Hematopoietic multipotent progenitor cell (in vitro differentiated cells): ENCODE measurements at places on chromosomes 2 and 18.

GRCh38 chr18:10787293-10787901, 261.6 kb downstream of the NAPG start:
- peak; percentile 17 for DNase-seq

DNA sequence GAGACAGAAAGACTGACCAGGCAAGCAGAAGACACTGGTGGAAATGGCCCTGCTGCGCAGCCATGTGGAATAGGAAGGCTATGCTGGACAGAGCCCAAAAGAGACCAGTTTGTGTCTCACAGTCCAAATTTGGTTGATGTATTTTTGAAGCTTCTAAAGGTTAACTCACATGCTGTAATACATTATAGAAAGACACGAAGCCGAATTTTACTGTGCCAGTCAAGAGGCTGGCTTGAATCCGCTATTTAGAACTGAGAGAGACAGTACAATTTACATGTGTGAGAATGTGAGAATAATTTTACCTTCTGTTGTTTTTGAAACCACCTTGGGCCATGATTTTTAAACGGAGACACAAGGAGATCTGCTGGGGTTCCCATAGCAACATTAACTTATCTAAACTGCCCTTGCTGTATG, 113.6 kb downstream of the METTL8 start:
- DNase-seq = no peak

- DNase-seq = no peak
These were observed 92.9 kb upstream of the SLC14A2 start for GRCh38 chr18:45522371-45522770.

DNA sequence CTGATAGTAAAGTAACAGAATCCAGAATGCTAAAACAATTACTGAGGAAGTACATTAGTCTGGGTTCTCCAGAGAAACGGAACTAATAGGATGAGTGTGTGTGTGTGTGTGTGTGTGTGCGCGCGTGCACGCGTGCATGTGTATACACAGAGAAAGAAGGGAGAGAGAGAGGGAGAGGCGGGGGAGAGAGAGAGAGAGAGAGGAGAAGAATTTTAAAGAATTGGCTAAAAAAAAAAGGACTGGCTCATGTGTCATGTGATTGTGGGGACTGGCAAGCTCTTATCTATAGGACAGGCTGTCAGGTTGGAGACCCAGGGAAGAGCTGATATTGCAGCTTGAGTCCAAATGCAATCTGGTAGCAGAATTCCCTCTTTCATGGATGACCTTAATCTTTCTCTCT, 976.2 kb upstream of the CDH2 start:
- peak; percentile 62 for DNase-seq

GRCh38 chr2:121074293-121074932, 210.6 kb downstream of the TFCP2L1 start:
- no peak for DNase-seq

- DNase-seq = no peak
These were observed 48.8 kb downstream of the C2orf42 start for GRCh38 chr2:70141902-70142589.

- no peak for DNase-seq
These were observed 62.3 kb upstream of the NYAP2 start for GRCh38 chr2:225337183-225337582.

DNA sequence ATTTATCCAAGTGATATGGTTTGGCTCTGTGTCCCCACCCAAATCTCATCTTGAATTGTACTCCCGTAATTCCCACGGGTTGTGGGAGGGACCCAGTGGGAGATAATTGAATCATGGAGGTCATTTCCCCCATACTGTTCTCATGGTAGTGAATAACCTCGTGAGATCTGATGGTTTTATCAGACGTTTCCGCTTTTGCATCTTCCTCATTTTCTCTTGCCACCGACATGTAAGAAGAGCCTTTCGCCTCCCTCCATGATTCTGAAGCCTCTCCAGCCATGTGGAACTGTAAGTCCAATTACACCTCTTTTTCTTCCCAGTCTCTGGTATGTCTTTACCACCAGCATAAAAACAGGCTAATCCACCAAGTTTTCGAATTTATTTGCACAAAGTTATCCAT, 20.3 kb upstream of the CHST10 start:
- DNase-seq = no peak

GRCh38 chr2:95393901-95394300, 8.6 kb upstream of the FAHD2A start:
- no peak for DNase-seq

GRCh38 chr2:80303006-80303908, 1.3 kb downstream of the LRRTM1 start:
- peak; percentile 21 for DNase-seq

DNA sequence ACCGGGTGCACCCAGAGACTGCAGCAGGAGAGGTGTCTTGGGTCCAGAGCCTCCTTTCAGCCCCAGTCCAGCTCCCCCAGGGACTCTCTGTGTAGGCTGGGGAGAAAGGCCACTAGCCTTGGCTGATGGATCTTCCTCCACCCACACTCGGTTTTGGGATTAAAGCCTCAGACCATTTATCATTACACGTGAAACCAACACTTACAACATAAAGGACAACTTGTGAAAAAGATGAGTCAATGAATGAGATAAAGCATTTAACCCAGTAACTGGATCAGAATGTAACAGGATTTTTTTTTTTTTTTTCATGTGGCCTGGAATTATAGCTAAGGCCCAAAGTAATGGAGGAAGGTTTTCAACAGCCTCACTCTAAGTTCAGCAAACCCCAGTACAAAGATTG, 32.1 kb downstream of the NAT8 start:
- DNase-seq = no peak

GRCh38 chr2:226794751-226795171, 4.9 kb downstream of the IRS1 start:
- DNase-seq = no peak

DNA sequence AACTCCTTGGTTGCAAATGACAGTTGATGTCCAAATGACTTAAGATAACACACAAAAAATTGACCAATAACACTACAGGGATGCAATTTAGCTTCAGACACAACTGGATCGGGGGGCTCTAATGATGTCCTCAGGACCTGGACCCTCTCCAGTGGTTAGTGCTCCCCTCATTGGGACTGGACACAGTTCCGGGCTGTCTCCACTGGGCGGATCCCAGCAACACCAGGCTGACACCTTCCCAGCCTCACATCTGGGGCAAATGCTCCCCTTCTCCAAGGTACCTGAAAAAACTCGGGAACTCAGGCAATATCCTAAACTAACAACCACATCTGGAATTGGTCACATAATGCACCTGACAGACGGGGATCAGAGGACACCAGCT, 48.7 kb downstream of the PSMG2 start:
- DNase-seq = no peak

- DNase-seq = no peak
These were observed 469.9 kb upstream of the NRP2 start for GRCh38 chr2:205212357-205212756.

DNA sequence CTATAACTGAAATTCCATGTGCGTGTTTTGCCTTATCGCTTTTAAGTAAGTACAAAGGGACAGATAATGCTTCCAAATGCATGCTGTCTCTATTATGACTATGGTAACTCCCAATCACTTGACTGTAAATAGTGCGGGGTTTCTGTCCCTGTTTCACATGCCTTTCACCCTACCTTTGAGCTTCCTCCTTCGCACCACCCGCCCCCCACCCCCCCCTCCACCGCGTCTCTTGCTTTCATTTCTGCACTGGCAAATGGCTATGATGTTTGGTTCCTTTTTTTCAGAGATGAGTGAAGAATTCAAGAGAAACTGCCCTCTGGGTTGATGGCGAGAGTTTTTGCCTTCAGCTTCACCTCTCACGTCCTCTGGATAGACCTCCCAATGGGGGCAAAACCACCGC, 25.0 kb upstream of the SPP2 start:
- DNase-seq = peak; percentile 60

DNA sequence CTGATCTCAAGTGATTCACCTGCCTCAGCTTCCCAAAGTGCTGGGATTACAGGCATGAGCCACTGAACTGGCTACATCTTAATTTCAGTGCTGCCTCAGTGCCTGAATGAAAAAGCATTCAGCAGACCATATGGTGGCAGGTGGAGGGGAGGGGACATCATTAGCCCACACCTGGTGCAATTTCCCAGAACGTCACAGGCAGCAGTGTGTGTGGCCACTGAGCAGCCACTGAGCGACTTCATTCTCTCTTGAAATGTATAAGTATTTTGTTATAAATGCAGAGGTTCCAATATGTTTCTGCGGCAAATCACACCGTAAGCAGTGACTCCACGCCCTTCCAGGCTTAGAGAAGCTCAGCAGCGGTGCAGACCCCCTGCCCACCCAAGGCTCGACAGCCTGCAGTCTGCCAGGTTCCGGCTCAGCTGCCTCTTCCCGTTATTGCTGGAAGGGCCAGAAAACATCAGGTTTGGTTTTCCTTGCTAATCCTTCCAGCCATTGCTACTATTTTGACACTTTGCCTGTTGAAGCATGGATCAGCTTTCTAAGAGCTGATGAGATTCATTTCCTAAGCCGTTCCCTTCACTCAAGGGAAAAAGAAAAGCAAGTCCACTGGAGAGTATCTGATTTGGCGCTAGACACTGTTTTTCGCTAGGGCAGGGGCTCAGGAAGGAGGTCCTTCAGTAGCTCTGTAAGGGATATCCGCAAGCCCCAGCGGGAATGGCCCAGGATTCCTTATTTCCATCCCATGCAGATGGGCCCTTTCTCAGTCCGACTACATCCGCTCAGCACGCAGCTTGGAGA, 250.7 kb downstream of the VAPA start:
- DNase-seq = no peak

- no peak for DNase-seq
These were observed 10.0 kb upstream of the ALPG start for GRCh38 chr2:232396683-232397082.

DNA sequence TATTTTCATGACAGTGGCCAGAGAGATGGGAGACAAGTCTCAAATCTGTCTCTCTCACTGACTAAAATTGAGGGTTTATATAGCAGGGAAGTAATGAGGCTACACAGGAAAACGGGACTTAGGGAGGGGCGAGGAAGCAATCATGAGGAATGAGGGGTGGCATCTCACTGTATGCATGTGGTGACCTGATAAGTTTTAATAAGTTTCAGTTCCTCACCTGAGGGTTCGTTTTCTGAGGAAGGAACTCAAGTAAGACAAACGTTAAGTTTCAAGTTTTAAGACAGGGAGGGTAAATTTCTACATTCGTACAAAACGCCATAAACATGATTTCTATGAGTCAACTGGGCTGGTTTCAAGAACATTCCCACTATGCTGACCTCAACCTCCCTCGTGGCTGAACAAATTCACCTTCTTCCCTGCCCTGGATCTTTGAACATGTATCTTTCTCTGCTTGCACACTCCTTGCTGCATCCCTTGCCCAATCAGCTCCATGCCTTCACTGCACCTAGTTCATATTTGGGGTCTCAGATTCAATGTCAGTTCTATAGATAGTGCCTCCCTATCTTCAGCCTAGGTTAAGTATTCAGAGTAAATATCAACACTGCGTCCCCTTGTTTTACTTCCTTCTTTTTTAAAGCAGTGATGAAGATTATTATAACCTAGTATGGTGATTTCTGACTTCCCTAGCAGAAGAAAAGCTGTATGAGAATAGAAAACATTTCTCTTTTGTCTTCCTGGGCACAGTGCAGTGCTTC, 53.3 kb upstream of the CNTNAP5 start:
- DNase-seq = no peak

- DNase-seq = no peak
These were observed 4.7 kb upstream of the KCNF1 start for GRCh38 chr2:10906926-10907625.

- no peak for DNase-seq
These were observed 29.5 kb upstream of the NFU1 start for GRCh38 chr2:69466728-69467127.

GRCh38 chr2:11187731-11188130, 32.5 kb downstream of the SLC66A3 start:
- peak; percentile 37 for DNase-seq

DNA sequence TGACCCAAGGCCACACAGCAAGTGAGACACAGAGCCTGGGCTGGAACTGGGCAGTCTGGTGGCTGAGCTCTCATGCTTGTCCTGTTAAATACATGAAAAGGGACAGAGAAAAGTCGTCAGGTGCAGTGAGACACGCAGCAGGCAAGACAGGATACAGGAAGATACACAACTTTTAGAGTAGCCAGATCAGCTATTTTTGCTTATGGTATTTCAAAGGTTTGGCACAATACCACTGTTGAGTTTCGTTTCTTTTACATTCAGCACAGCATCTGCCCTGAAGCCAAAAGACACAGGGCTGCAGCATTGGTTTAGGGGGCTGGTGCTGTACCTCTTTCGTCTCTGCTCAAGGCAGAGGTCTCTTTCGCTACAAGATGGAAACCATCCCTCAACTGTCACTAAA, 14.0 kb downstream of the FHL2 start:
- DNase-seq = no peak

DNA sequence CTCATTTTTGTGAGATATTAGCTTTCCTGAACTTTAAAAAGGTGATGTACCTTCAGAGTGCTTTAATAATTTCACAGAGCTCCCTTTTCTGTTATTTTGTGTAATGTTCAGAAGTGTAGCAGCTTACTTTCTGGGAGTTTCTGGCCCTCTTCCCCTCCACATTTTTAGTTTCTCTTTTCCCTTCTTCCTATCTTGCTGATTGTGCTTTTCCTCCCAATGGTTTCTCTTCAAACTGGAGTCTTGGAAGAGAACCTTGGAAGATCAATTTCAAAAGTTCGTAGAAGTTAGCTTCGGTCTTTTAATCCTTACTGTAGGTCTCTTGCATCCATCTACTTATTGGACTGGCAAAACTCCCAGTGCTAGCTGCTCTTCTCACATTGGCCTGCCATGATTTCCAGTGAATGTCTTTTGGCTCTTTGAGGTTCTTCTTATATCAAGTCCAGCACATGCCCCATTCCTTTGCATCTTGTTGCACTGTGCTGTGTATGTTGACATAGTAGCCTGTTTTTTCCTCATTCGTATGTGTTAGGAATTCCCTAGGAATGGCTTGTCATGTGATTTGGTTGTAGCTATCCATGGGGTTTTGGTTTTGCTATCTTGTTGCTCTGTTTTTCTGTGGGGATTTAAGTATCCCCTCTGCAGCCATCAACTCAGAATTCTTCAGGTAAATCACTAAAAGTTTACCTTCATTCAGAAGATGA, 7.8 kb downstream of the CCNT2 start:
- no peak for DNase-seq

DNA sequence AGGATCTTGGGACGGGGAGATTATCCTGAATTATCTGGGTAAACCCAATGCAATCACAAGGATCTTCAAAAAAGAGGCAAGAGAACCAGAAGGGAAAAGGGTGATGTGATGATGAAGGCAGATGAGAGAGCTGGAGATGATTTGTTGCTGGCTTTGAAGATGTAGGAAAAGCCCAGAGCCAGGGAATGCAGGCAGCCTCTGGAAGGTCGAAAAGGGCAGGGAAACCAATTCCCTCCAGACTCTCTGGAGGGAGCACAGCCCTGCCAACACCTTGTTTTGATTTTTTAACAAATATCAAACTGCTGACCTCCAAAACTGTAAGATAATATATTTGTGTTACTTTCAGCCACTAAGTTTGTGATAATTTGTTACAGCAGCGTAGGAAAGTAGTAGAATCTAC, 48.9 kb upstream of the IL1R2 start:
- DNase-seq = no peak

GRCh38 chr2:175880-176820, 87.7 kb downstream of the SH3YL1 start:
- no peak for DNase-seq
